Left cardiac atrium (tissue), 4 donors: ENCODE measurements at places on chromosomes 16 and 17. TPM values are rescaled to one million over a fixed set of nuclear protein-coding genes. Genes with fewer than 3 reads are reported as not detected.

DNA sequence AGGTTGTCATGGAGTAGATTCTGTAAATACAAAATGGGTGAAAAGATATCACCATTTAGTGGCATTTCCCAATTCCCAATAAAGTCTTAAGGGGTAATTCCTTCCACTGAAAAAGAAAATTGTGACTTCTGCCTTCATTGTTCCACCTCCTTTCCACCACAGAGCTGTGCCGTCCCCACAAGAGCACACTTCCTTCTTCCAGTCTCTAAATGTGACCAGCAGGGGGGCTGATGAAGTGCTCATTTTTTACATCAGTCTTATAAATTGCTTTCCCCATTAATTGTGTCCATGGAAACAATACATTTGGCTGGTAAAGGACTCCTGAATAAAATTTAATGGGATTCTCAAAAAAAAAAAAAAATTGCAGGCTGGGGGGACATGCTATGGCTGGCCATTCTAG is 260.8 kb upstream of the PSMD7 start:
- DNase-seq = no peak

DNA sequence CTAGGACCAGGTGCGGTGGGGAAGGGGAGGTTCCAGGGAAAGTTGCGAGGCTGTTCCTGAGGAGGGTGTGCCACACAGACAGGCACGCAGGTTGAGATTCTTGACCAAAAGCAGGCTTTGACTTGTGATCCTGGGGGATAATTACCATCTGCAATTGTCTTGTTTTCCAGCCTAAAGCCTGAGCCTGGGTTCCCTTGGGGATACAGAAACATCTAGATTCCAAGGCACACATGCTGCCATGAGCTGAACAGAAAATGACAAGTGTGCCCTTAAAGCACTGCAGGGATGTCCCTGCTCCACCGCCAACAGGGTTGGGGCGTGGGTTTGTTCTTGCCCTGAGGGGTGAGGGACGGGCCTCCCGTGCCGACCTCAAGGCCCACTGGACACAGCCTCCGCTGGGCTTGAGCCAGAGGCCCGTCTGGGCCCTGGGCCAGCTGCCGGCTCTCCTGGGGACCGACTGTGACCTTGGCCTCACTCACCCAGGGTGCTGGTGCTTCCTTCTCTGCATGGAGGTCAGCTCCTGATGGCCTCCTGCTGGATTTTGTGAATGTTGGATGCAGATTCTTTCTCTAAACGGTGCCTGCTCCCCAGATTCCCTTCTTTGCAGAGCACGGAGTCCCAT is 14.0 kb downstream of the CA5A start:
- no peak for DNase-seq

Gene SYNGR3
- 0.74 TPM for total RNA-seq

Gene ZDHHC7
- 33.2 TPM for total RNA-seq

Gene RUNDC3A
- total RNA-seq = 0.85 TPM

Gene NXPH3
- total RNA-seq = 6.5 TPM
